ENCODE measurements at places on chromosomes 7 and 10. TPM values are rescaled to one million over a fixed set of nuclear protein-coding genes. Genes with fewer than 3 reads are reported as not detected.

The TAS2R5 gene
- total RNA-seq, result 0.51 TPM

The TEX36 gene
- total RNA-seq, result not detected

The MORN4 gene
- total RNA-seq, result 2.5 TPM

The NEUROG3 gene
- total RNA-seq, result not detected

The IRF5 gene
- 6.2 TPM for total RNA-seq

The IFIT1B gene
- total RNA-seq, result 13.3 TPM

The C10orf53 gene
- not detected for total RNA-seq

The GALNT17 gene
- total RNA-seq, result 0.42 TPM

The VPS37D gene
- total RNA-seq, result 0.98 TPM

The HOXA5 gene
- total RNA-seq, result 2.1 TPM

The GFRA1 gene
- total RNA-seq, result 53.6 TPM

The CYP2C9 gene
- 1,353 TPM for total RNA-seq

The LEP gene
- total RNA-seq, result not detected

The C7orf57 gene
- total RNA-seq, result not detected

The NUTM2E gene
- 0.08 TPM for total RNA-seq

The DPP6 gene
- total RNA-seq, result not detected

The PTPRZ1 gene
- 0.17 TPM for total RNA-seq

The NUTM2D gene
- total RNA-seq, result 1.8 TPM

The CLDN4 gene
- 1.4 TPM for total RNA-seq

The DNMBP gene
- 3.8 TPM for total RNA-seq

The ANLN gene
- total RNA-seq, result 27.0 TPM

The PLXNA4 gene
- total RNA-seq, result 1.1 TPM

The CEP41 gene
- 2.9 TPM for total RNA-seq

The FHIP2A gene
- total RNA-seq, result 14.4 TPM

The GPR15LG gene
- total RNA-seq, result not detected

The RBM20 gene
- total RNA-seq, result 0.05 TPM

The TNS3 gene
- 27.8 TPM for total RNA-seq

The SSC4D gene
- 1.3 TPM for total RNA-seq

The NUDT13 gene
- 1.4 TPM for total RNA-seq

The SORCS1 gene
- total RNA-seq, result 0.09 TPM

The HOXA9 gene
- total RNA-seq, result not detected

The C10orf67 gene
- not detected for total RNA-seq
